ENCODE measurements at places on chromosomes 16 and 17.

GRCh38 chr17:47189732-47190237 is 690 bp upstream of the CDC27 start:
- no peak for DNase-seq

- peak; percentile 73 for DNase-seq
These were observed 1.1 kb upstream of the WBP2 start for GRCh38 chr17:75856062-75856756.

DNA sequence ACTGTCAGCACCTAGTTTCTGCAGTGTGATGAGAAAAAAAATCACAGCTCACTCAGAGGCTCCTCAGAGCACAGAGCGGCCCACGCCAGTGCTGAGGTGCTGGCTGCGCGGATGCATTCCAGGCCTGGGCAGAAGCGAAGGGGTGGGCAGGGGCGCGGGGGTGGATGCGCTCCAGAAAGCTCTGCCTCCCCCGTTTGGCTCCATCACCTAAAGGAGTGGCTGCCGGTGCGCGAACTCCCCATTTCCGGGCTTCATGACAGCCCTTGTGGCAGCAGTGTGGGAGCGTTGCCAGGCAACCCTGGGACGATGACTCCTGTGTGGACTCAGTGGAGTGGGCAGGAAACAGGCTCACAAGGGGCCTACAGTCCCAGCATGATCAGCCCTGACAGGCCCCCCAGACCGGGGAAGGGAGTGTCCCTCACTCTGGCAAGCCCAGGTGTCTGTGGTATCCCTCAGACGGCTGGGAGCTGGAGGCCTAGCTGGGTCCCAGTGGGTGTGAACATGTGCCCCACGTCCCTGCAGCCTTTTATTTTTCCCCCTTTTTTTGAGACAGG is 32.8 kb upstream of the NUDT16L1 start:
- DNase-seq = peak; percentile 65

DNA sequence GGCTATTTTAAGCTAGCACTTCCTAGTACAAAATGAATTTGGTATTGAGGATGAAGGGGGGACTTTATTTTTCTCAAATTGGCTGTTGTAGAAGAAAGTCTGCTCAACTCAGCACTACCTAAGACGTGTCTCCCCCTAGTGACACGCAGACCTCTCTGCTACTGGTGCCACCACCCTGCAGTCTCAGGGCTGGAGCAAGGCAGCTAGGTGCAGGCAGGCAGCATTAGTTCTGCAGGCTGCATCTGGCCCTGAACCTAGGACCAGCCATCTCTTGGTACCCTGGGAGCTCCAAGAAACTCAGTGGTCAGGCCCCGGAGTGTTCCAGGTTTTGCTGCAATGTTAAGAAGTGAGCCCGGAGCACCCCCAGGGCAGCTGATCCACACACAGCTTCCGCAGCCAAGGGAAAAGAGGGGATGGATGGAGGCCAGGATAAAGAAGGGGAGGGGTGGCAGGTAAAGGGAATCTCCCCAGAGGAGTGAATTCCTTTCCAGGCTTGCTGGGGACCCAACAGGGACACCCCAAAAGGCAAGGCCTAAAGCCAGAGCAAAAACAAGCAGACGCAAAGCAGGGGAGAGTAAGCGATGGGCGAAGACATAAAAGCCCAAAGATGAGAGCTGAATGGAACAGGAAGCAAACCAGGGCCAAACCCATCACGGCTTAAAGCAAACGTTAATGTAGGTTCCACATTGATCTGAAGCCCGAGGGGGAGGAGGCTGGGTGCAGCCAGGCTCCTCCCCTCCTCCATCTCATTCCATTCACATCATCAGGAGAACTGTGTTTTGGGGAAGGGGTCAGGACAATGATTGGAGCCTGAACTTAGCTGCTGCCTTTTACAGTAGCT is 200.5 kb downstream of the ZFHX3 start:
- DNase-seq = no peak

DNA sequence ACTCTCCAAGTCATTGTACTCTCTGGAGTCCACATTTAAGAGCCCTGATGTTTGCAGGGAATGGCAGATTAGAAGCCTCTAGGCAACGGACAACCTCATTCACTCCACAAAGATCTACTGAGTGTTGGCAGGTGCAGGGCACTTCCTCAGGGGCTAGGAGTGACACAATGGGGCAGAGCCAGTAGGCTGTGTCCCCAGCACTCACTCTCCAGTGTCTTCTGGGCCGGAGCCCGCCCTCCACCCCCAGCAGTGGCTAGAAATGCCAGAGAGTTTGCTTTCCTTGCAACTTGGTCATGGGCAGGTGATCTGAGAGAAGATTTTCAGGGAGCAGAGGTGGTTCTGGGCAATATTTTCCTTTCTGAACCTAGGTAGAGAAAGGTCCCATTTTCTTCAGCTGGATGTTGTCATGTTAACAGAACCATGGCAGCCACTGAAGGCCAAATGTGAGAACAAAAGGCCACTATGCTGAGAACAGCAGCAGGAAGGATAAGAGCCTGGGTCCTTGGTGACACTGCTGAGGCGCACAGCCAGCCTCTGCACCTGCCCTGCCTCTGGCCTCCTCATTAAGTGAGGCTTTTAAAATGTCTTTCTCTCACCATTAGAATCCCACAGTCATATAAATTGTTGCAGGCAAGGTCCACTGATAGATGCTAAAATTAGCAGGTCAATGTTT is 96.2 kb downstream of the USP31 start:
- DNase-seq = no peak

DNA sequence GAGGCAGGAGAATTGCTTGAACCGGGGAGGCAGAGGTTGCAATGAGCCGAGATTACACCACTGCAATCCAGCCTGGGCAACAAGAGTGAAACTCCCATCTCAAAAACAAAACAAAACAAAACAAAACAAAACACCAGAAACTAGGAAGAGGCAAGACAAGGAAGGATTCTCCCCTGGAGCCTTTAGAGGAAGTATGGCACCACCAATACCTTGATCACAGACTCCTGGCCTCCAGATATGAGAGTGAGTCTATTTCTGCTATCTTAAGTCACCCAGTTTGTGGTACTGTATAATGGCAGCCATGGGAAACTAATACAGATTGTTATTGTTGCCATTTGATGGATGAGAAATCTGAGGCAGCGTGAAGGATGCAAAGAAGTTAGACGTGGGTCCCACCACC is 14.6 kb upstream of the CPPED1 start:
- DNase-seq = no peak

GRCh38 chr16:14566599-14566998 is 63.5 kb downstream of the PARN start:
- peak; percentile 18 for DNase-seq

GRCh38 chr17:34757106-34757505 is 177.7 kb downstream of the TMEM132E start:
- DNase-seq = no peak

GRCh38 chr16:89354325-89354724 is 136.0 kb downstream of the ANKRD11 start:
- DNase-seq = no peak

- DNase-seq = no peak
These were observed 8.2 kb upstream of the PHAF1 start for GRCh38 chr16:67101311-67102082.

- no peak for DNase-seq
These were observed 526 bp downstream of the CBFB start for GRCh38 chr16:67029254-67030096.

- no peak for DNase-seq
These were observed 60.5 kb upstream of the PLCG2 start for GRCh38 chr16:81718637-81719036.

DNA sequence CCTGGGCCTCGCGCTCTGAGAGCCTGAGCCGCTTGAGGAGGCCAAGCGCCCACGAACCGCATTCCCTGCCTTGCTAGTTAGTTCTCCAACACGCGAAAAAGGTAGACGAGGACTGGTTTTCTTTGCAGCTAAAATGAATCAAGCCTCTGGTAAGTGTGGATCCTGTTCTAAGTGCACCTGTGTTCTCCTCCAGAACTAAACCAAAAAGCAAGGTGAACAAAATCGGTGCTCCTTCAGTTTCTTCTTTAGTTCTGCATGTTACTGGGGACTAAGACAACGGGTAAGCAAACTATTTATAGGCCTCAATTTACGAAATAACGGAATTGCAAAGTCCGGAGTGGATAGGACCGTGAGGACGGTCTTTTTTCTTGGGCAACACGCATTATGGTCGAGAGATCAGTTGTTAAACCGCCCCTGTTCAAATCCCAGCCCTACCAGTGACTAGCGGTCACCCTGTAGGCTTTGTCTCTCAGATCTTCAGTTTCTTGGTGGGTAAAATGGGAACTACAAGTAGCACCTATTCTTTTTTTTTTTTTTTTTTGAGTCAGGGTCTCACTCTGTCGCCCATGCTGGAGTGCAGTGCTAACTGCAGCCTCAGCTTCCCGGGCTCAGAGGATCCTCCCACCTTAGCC is 993 bp upstream of the ANKRD11 start:
- no peak for DNase-seq
